Stimulated activated CD8-positive, alpha-beta memory T cell treated with anti-CD3 and anti-CD28 coated beads, Interleukin-7, amount 100 ng/mL, for 4 hours (primary cell): ENCODE measurements at places on chromosomes 6 and 20.

DNA sequence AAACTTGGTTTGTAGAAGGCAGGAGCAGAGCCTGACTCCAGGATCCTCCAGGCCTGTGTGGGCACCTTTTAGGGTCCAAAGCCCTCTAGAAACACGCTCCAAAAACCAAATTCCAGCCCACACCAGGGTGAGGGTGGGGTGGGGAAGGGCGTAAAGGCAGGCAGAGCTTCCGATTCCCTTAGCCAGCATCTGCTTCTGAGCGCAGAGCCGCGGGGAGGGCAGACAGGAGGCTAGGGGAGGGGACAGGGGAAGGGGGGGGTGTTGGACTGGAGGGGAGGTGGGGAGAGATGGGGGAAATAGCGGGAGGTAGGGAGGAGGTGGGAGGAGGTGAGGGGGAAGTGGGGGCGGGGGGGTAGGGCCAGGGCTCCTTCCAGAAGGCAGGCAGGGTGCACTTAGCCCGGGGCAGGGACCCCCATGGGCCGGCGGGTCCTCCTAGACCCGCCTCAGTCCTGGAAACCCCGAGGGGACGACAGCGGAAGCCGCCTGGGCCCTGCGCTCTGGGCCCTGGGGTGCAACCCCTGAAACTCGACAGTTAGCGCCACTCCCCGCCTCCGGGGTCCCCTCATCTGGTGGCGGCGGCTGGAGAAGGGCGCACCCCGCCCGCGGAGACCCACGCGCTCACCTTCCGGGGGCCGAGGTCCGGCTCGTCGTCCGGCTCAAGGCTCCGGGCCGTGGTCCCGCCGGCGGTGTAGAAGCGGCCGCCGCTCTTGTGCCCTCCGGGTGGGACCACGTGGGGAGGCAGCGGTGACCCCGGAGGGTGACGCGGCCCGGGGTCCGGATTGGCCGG lies 22.0 kb upstream of the FRMD1 start:
- no peak for DNase-seq

GRCh38 chr6:4364172-4364571 lies 228.8 kb upstream of the ECI2 start:
- no peak for DNase-seq

DNA sequence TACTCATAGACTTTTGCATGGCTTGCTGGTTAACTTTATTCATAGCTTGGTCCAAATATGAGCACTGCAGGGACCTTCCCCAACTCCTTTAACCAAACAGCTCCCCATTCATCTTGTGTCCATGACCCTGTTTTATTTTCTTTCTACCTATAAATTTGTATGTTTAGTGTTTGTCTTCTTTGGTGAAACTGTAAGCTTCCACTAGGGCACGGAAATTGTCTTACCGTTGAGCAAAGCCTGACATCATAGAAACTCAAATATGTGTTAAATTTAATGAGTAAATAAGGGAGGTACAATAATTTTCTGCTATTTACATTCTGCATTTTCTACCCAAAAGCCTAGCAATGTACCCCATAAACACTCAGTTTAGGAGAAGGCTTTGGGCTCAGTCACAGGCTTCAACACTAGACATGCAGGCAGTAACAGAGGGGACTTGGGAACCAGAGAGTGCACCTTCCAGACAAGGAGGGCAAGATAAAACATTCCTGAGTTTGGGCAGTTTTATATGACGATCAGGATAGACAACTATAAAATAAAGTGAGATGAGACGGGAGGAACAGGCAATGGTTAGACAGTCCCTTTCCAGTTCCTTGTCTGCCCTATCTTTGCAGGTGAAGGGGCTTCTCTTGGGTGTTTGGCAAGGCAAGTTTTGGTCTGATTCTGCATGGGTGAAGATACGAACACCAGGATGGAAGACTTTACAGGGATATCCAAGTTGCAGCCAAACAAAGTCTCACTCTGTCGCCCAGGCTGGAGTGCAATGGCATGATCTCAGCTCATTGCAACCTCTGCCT lies 46.2 kb upstream of the ZNF217 start:
- DNase-seq: no peak

- DNase-seq: no peak
Observed at GRCh38 chr6:56766806-56767178, 124.1 kb upstream of the DST start.

DNA sequence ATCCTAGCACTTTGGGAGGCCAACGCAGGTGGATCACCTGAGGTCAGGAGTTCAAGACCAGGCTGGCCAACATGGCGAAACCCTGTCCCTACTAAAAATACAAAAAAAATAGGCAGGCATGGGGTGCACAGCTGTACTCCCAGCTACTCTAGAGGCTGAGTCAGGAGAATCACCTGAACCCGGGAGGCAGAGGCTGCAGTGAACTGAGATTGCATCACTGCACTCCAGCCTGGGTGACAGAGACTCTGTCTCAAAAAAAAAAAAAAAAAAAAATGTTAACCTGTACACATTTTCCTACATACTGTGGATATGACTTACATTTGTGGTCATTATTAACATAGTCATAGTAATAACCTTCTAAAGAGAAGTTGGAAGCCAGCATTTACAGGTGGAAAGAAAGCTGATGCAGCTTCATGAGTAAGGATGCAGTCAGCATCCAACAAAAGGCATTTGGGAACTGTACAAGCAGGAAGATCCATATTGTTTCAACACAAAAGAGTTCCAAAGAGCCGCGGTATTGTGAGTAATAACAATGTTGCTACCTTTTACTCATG lies 186.2 kb downstream of the GPX5 start:
- DNase-seq: no peak

DNA sequence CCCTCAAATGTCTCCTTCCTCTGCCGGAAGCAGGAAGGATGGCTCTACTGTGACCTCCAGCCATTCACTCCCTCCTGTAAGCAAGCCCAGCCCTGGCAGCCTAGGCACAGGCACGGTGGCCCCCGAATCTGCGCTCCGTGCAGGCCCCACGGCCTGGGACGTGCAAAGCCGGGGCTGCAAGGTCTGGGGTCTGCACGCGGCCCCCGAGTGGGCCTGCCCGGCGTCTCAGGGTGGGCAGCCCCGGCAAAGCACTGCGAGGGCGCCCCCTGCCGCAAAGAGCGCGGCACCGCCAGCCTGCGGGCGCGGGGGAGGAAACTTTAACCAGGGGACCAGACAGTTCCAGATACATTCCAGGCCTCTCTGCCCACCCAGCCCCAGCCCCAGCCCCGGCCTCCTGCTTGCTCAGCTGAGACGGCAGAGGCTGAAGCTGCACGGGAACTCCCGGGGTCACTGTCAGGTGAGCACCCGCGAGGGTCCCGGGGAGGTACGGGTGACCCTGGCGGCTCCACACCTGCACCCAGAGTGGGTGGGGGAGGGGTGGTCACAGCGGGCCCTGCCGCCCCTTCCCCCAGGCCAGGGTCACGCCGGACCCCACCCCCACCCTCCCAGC lies 98.8 kb downstream of the ASXL1 start:
- DNase-seq: no peak

- no peak for DNase-seq
Observed at GRCh38 chr6:106939848-106940247, 34.7 kb downstream of the CD24 start.

- DNase-seq: no peak
Observed at GRCh38 chr6:15500901-15501825, 161.7 kb downstream of the DTNBP1 start.

GRCh38 chr6:106253172-106253571 lies 72.4 kb downstream of the ATG5 start:
- DNase-seq: no peak

- DNase-seq: no peak
Observed at GRCh38 chr20:49938173-49939163, 2.3 kb downstream of the RNF114 start.

GRCh38 chr20:2080532-2081224 lies 20.9 kb upstream of the STK35 start:
- no peak for DNase-seq

DNA sequence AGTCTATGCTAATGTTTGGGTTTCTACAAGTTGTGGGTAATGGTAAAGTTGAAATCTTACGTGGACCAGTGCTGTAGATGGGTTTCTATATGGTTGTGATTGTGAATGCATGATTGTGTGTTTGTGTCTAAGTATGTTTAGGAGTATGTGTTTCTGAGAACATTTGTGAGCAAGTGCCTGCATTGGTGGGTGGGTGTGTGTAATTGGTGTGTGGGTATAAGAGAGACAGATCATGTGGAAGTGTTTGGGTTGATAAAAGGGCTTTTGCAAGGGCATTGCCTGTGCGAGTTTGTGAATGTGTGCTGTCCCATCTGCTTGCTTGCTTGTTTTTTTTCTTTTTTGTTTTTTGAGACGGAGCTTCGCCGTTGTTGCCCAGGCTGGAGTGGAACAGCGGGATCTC lies 25.8 kb upstream of the ID1 start:
- DNase-seq: no peak

DNA sequence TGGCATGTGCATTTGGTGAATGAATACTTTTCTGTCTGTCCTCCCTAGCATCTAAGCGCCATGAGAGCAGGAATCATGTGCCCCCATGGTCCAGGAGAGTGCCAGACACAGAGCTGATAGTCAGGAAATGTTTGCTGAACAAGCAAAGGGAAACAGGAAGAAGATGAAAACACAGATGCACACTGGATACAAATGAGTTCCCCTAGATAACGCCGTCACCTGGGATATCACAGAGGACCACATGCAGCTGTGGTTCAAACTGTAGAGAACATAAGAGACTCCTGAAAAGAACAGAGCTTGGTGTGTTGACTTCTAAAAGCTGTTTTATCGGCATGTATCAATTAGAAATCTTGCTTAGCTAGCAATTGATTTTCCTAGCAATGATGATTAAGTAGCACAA lies 293.7 kb downstream of the BTBD3 start:
- no peak for DNase-seq

DNA sequence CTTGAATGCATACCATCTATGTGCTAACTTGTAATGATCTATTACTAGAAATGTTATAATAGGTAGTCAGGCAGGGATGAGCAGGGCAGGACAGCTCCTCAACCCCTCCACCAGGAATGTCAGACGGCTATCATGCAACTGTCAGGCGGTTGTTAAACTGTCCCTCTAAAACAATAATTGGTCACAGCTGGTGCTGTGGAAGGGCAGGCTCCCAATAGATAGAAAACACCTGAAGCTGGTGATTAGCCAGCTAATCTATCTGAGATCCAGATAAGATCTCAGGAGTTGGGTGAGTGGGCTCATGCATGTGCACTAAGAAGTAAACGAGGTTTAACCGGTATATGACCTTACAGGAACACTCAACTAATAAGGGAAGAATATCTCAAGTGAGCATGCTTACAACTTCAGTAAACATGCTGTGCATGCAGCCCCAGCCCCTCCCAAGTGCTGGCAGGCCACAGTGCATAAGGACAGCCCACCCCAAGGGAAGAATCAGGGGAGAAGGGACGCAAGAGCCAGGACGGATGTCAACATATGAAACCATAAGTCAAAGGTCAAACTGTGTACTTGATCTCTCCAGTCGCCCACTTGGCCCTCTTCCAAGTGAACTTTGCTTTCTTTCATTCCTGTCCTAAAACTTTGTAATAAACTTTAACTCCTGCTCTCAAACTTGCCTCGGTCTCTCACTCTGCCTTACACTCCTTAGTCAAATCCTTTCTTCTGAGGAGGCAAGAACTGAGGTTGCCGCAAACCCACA lies 566.2 kb upstream of the NRSN1 start:
- no peak for DNase-seq

DNA sequence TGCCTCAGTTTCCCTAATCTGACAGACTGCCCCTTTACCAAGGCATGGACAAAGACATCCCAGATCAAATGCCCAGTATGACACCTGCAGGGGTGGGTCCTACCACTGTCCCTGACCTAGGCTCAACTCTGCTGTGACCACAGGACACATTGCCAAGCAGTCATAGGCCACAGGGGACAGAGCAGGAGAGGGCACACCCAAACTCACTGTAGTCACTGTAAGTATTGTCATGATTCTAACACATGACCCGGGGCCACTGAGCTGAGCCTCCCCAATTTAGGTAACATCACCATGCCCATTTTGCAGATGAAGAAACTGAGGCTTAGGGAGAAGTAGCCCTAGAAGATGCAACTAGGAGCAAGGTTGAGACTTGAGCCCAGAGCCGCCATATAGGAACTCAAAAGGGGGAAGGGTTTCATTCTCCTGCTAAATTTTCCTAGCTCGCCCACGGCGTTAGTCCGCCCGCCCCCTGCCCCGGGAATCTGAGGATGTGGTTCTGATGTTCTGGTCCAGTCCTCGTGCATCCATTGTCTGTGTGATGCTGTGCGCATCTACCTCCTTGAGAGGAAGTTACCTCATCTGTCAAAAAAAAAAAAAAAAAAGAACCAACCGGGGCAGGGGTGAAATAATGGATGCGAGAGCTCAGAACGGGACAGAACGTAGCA lies 44.8 kb downstream of the PMEPA1 start:
- no peak for DNase-seq

DNA sequence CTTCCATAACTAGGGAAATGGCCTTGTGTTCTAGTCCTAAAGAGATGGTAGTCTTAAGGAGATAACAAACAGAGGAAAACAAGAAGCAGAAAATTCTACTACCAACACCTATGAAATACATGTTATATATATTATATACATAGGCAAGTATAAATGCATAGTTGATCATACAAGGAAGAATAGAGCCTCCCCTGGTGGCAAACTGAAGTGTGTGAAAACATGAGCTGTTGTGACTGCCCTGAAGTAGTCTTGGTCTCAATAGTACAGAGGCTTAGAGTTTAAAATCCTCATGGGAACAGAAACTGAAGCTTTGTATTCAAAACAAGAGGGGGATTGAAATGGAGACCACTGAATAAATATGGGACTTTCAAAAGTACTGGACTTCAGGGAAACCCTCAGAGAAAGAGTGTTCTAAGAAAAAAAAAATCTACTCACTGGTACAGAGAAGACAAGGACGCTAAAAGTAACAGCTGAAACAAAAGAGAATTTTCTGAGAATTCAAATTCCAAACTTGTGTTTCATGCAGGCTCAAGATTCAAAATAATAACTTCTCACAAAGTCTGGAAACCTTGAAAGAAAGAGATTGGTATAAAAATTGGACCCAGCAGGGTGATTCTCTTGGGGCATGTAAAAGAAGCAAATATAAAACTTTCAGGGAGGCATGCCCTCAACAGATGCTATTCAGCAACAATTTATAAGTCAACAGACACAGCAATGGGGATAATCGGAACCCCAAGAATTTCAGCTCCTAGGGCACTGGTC lies 59.7 kb upstream of the SAMD3 start:
- no peak for DNase-seq

GRCh38 chr6:32113386-32114352 lies 4.5 kb upstream of the TNXB start:
- DNase-seq: no peak

DNA sequence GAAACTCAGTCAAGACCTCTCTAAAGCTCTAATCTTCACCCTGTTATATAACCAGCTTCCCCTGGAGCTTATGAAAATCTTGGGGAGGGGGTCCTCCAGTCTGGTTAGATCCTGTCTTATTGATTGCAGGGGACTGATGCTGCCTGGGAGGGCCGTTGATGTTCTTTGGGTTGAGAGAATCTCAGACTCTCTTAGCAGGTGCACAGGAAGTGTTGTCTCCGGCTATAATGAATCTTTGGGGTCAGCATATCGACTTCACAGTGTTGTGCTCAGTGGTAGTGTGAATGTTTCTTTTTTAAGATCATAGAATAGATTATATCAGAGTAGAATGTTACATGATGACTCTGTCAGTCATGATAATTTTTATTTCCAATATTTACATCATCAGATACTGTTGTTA lies 2.8 kb upstream of the ECI2 start:
- DNase-seq: no peak

GRCh38 chr6:90703336-90703735 lies 116.5 kb upstream of the MAP3K7 start:
- DNase-seq: no peak
